Panc1 (cell line): ENCODE measurements at places on chromosomes 4 and X. TPM values are rescaled to one million over a fixed set of nuclear protein-coding genes. Genes with fewer than 3 reads are reported as not detected.

GRCh38 chr4:156898373-156899117 lies 73.1 kb downstream of the PDGFC start:
- no peaks in the 10 kb centered on the region for H3K36me3 ChIP-seq
- DNase-seq: no peak
- H3K4me3 ChIP-seq: no peak overlapping the region
- no peak overlapping the region for H3K27ac ChIP-seq
- H3K27me3 ChIP-seq: no peaks in the 10 kb centered on the region

DNA sequence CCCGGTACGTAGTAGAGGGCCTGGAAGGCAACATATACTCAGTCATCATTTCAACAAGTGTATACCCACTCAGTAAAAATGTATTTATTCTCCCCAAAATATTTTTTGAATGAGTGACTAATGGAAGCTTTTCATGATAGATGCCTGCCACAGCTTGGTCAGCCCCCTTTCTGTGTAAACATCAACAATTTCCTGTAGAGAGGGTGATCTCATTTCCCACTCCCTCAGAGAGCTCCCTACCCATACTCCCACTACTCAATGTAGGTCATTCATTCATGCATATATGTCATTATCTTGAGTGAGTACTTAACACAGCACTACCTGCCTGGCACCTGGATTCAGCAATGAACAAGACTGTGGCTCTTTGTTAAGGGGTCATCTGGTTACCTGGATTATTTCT lies 81.9 kb downstream of the STK32B start:
- DNase-seq: no peak
- H3K27me3 ChIP-seq: no peaks in the 10 kb centered on the region
- no peaks in the 10 kb centered on the region for H3K4me1 ChIP-seq

GRCh38 chrX:19893727-19894126 lies 6.3 kb upstream of the SH3KBP1 start:
- no peaks in the 10 kb centered on the region for H3K36me3 ChIP-seq
- no peak overlapping the region for H3K27ac ChIP-seq
- H3K4me1 ChIP-seq: no peaks in the 10 kb centered on the region

DNA sequence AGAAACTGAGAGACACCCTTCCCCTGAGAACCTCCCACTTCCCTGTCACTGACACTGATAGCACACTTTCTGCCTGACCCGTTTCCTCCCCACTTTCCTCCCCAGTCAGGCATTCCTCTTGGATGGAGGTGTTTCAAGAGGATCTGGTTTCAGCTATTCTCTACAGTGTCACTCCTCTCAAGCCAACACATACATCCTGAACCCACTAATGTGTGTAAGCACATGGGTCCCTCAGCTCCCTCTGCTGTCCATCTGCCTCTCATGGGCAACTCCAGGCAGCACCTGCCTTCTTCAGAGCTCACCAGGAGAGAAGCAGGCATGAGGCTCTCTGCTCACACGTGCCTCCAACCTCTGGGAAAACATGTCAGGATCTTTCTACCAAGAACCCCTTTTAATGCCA lies 207.6 kb downstream of the NAF1 start:
- DNase-seq: no peak
- no peak overlapping the region for H3K27ac ChIP-seq
- H3K4me3 ChIP-seq: no peak overlapping the region
- no peaks in the 10 kb centered on the region for H3K36me3 ChIP-seq
- no peaks in the 10 kb centered on the region for H3K4me1 ChIP-seq

The OPN1MW gene
- total RNA-seq: not detected

GRCh38 chr4:124890522-124890921 lies 178.0 kb upstream of the ANKRD50 start:
- H3K36me3 ChIP-seq: no peaks in the 10 kb centered on the region
- no peaks in the 10 kb centered on the region for H3K4me1 ChIP-seq
- DNase-seq: no peak

The MAGT1 gene
- total RNA-seq: 60.0 TPM

DNA sequence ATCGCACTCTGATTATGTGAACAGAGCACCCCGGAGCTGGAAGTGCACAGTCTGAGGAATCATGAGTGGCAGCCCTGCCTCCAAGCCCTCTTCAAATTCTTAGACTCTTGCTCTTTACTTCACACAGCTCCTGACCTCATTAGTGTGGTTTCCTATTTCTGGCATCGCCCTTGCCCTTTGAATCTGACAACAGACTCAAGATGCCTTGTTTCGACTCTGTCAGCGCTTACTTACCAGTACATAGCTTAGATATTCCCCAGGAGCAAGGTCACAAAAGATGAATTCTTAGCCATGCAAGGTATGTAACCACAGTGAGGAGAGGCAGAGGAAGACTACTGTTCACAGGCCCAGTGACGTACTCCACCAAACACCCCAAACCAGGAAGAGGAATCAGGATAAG lies 167.2 kb downstream of the KDR start:
- H3K27me3 ChIP-seq: no peaks in the 10 kb centered on the region
- H3K36me3 ChIP-seq: no peaks in the 10 kb centered on the region
- no peak for DNase-seq

DNA sequence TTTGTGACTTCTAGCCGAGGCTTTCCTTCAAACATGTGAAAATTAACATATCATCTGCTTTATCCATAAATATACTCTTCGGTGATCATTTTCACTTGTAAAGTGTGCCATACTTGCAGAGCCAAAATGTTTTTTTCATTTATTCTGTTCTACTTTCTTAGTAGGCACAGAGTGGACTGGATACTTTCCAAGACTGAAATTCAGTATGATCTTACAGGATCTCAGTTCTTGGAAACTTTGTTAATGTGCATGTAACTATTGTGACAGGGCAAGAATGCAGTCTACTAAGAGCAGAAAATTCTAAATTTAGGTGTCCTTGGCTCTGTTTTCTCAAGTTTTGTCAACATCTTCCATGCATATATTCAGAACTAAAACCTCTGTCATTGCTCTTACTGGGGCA lies 284.9 kb downstream of the TEX13A start:
- H3K27ac ChIP-seq: no peak overlapping the region
- H3K36me3 ChIP-seq: no peaks in the 10 kb centered on the region
- H3K4me1 ChIP-seq: no peaks in the 10 kb centered on the region
- no peaks in the 10 kb centered on the region for H3K27me3 ChIP-seq

The SMIM10L2A gene
- 0.36 TPM for total RNA-seq

The CSN1S1 gene
- total RNA-seq: not detected

The MAGEA2 gene
- 0.28 TPM for total RNA-seq

The TMEM255A gene
- total RNA-seq: 0.31 TPM

The IL13RA2 gene
- total RNA-seq: not detected

DNA sequence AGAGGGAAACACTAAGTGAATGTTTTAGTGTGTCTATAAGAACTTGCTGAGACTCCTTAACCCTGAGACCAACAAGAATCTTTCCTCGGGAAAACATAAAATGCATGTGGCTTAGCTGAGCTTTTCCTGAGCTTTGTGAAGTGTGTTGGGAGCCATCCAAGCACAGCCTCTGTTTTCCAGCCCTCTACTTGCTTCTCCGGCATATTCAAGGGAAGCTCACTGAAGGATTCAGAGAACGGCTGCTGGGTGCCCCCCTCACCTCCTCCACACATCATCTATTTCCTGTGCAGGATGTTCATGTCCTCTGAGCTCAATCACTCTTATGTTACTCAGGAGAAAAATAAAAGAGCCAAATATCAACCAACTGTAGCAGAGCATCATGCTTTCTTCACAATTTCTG lies 492.1 kb downstream of the IL15 start:
- no peaks in the 10 kb centered on the region for H3K27me3 ChIP-seq
- no peak overlapping the region for H3K4me3 ChIP-seq
- H3K27ac ChIP-seq: no peak overlapping the region
- no peak for DNase-seq

GRCh38 chrX:136671006-136671610 lies 23.1 kb downstream of the CD40LG start:
- no peak for DNase-seq
- H3K27me3 ChIP-seq: no peaks in the 10 kb centered on the region
- peaks cover 3% of the 10 kb centered on the region; the same call in 1 of the 2 replicates for H3K4me1 ChIP-seq
- H3K4me3 ChIP-seq: no peak overlapping the region

The RIBC1 gene
- 1.1 TPM for total RNA-seq

- no peaks in the 10 kb centered on the region for H3K27me3 ChIP-seq
- H3K36me3 ChIP-seq: no peaks in the 10 kb centered on the region
- H3K4me1 ChIP-seq: no peaks in the 10 kb centered on the region
- DNase-seq: no peak
Observed at GRCh38 chr4:95061220-95061619, 303.5 kb downstream of the BMPR1B start.

GRCh38 chrX:426881-427280 lies 40.2 kb upstream of the PPP2R3B start:
- H3K4me3 ChIP-seq: no peak overlapping the region
- no peaks in the 10 kb centered on the region for H3K36me3 ChIP-seq

The FANCB gene
- 4.8 TPM for total RNA-seq

- DNase-seq: no peak
- no peaks in the 10 kb centered on the region for H3K36me3 ChIP-seq
- no peaks in the 10 kb centered on the region for H3K27me3 ChIP-seq
- no peak overlapping the region for H3K4me3 ChIP-seq
- H3K4me1 ChIP-seq: no peaks in the 10 kb centered on the region
- no peak overlapping the region for H3K27ac ChIP-seq
Observed at GRCh38 chrX:100264200-100264599, 145.9 kb downstream of the PCDH19 start.

GRCh38 chrX:149979126-149979644 lies 40.9 kb upstream of the EOLA2 start:
- DNase-seq: no peak
- no peaks in the 10 kb centered on the region for H3K27me3 ChIP-seq
- H3K36me3 ChIP-seq: no peaks in the 10 kb centered on the region
- no peak overlapping the region for H3K4me3 ChIP-seq
- H3K27ac ChIP-seq: no peak overlapping the region

The ZFP42 gene
- 0.05 TPM for total RNA-seq

GRCh38 chr4:132998585-132999230 lies 150.4 kb upstream of the PCDH10 start:
- no peaks in the 10 kb centered on the region for H3K36me3 ChIP-seq
- H3K27me3 ChIP-seq: no peaks in the 10 kb centered on the region
- H3K27ac ChIP-seq: no peak overlapping the region
- no peak overlapping the region for H3K4me3 ChIP-seq
- DNase-seq: no peak

GRCh38 chr4:6011686-6012085 lies 6.5 kb downstream of the C4orf50 start:
- no peaks in the 10 kb centered on the region for H3K27me3 ChIP-seq
- no peak overlapping the region for H3K27ac ChIP-seq
- no peaks in the 10 kb centered on the region for H3K36me3 ChIP-seq
- no peak overlapping the region for H3K4me3 ChIP-seq

DNA sequence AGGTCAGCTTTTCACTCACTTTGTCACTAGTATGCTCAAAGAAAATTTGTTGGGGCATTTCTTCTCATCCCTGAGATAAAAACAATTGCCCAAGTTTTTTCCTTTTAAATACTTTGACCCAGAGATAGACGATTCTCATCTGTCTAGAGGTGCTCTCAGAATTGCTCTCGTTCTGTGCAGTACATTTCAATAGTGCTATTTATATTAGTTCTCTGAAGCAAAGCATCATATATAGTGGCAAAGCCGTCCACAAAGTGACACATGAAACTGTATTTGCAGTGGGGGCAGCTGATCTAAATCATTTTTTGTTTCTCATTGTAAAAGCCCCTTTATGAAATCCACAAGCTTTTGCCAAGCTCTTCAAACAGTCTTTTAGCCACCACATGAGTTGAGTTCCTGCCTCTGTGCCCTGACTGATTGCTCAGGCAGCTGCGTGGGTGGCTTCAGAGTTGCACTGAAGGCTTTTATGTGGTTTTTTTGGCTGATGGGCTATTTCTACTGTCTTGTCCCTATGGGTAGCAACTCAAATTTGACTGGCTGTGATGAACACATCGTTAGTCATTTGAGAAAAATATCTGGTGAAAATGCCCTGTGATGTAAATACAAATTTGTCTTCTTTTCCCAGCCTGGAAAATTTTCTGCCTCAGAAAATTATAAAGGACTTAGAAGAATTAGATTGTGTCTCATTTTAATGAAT lies 119.1 kb upstream of the OTUD4 start:
- no peak overlapping the region for H3K4me3 ChIP-seq
- H3K4me1 ChIP-seq: no peaks in the 10 kb centered on the region
- H3K36me3 ChIP-seq: no peaks in the 10 kb centered on the region
- DNase-seq: no peak
- H3K27me3 ChIP-seq: no peaks in the 10 kb centered on the region

DNA sequence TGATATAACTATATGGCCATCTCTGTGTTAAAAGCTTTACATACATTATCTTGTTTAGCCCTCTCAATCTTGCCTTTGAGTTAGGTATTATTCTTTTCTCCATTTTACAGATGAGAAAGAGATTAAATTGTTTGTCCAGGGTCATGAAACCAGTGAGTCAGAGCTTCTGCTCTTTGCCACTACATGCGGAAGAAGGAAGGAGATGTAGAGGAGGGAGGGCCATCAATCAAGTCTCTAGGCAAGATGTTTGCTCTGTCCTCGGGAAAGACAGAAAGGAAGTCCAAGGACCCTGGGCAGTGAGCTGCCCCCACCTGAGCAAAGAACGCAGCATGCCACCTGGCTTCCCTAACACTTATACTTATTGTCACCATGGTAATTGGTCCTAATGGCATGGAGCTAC lies 133.7 kb upstream of the IL1RAPL2 start:
- no peak for DNase-seq
- H3K27me3 ChIP-seq: no peaks in the 10 kb centered on the region; the same call in 1 of the 2 replicates
- H3K4me1 ChIP-seq: no peaks in the 10 kb centered on the region
- H3K27ac ChIP-seq: no peak overlapping the region
- H3K36me3 ChIP-seq: no peaks in the 10 kb centered on the region
- H3K4me3 ChIP-seq: no peak overlapping the region

- H3K27me3 ChIP-seq: no peaks in the 10 kb centered on the region
- H3K36me3 ChIP-seq: no peaks in the 10 kb centered on the region
- DNase-seq: no peak
- H3K4me1 ChIP-seq: no peaks in the 10 kb centered on the region
- H3K27ac ChIP-seq: no peak overlapping the region
- no peak overlapping the region for H3K4me3 ChIP-seq
Observed at GRCh38 chrX:37347420-37347819, 1.7 kb upstream of the PRRG1 start.

DNA sequence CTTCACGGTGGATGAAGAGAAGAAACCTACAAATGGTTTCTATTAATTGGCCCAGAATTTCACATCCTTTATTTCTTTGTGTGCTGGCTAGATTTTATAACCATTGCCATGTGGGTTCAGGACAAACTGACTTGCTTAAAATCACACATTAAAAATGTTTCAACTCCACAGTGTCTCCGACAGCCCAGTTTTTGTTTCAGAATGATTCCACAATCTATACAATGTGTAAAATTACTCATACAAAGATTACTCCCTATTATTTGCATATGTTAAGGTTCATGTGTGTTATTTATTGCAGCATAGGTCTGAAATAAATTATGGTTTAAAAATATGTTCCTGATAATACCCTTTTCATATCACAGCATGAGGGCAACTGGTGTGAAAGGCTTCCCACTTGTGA lies 20.6 kb downstream of the DCHS2 start:
- no peak for DNase-seq
- H3K4me1 ChIP-seq: no peaks in the 10 kb centered on the region
- no peak overlapping the region for H3K4me3 ChIP-seq
- H3K27ac ChIP-seq: no peak overlapping the region

- no peak overlapping the region for H3K27ac ChIP-seq
- DNase-seq: no peak
- H3K36me3 ChIP-seq: no peaks in the 10 kb centered on the region
- no peaks in the 10 kb centered on the region for H3K27me3 ChIP-seq
- no peaks in the 10 kb centered on the region for H3K4me1 ChIP-seq
Observed at GRCh38 chr4:84631573-84631972, 48.6 kb downstream of the CDS1 start.

The CCSER1 gene
- total RNA-seq: 0.05 TPM

- no peak overlapping the region for H3K4me3 ChIP-seq
- no peaks in the 10 kb centered on the region for H3K4me1 ChIP-seq
- H3K27ac ChIP-seq: peak overlapping the region; percentile 71
- H3K27me3 ChIP-seq: no peaks in the 10 kb centered on the region
Observed at GRCh38 chr4:98728871-98729270, 70.5 kb upstream of the TSPAN5 start.
